ENCODE measurements at places on chromosomes 7 and 10.
A peak's percentile ranks its signal among the peaks of the same experiment; 100 is the strongest.

DNA sequence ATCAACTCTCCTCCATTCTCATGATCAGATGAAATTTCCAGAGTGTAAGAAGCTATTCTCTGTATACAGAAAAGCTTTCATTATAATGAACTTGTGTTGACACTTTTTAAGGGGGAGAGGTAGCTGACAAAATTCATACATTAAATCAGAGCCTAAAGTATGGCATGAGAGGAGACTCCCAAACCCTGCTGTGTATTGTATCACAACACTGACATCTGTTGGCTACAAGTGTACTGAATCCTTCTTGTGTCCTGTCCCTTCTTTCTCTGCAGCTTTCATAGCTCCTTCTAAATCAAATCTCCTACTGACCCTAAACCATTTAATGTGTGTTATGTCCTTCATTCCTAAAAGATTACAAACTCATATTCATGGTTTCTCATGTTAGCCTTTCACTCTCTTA lies 70.9 kb downstream of the GCC1 start:
- DNase-seq = peak; percentile 59

DNA sequence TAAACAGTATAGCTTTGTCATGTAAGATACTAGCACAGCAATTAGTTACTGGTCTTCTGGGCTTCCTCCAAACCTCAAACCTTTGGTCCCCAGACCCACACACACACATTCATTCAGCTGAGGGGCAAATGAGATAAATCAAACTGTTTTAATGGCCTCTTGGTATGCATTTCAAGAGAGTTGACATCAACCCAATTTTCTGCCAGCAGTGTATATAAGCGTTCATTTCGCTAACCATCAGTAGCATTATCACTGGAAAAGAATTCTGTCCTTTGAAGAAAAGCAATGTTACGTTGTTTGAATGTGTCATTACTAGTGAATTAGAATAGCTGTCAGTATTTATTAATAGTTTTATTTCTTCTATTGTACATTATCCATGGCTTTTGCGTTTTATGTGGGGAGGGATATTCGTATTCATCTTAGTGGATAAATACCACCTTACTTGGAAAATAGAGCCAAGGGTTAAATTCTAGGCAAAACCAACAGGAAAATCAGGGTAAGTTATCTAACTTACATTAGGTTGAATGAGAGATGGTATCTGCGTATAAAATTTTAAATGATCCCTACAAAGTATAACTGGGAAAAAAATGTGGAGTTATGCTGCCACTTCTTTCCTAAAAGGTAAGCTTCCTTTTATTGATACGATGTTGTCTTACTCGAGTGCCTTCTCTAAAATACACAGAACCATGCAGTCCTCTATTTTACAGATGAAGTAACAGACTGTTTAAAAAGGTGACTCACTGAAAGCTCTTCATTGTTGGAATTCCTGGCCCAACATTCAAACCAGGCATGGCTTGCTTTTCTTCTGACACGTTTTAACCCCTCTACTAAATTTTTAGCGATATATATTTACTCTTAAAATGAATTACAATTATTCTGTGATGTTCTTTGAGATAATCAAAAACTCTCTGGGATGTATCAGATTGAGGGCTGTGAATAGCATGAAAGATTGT lies 2.0 kb upstream of the ZMYND11 start:
- peak; percentile 90 for DNase-seq

- no peak for DNase-seq
These were observed 82.2 kb downstream of the MDFIC start for GRCh38 chr7:115004121-115004520.

GRCh38 chr7:2487586-2488271 lies 11.5 kb upstream of the GRIFIN start:
- peak; percentile 24 for DNase-seq

DNA sequence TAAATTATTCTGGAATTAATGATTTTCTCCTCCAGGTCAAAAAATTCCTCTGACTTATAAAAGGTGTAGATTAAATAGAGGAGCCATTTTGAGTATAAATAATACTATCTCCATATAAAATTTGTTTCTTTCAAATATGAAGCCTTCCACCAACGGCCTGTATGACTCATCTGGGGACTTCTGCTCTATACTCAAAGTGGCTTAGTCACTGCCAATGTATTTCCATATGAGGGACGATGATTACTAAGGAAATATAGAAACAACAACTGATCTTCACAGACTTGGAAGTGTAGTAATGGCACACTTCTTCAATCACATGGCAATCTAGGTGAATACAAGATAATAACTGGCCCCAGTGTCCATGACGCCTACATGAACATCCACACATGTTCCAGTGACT lies 335.6 kb upstream of the HGF start:
- DNase-seq = peak; percentile 79

DNA sequence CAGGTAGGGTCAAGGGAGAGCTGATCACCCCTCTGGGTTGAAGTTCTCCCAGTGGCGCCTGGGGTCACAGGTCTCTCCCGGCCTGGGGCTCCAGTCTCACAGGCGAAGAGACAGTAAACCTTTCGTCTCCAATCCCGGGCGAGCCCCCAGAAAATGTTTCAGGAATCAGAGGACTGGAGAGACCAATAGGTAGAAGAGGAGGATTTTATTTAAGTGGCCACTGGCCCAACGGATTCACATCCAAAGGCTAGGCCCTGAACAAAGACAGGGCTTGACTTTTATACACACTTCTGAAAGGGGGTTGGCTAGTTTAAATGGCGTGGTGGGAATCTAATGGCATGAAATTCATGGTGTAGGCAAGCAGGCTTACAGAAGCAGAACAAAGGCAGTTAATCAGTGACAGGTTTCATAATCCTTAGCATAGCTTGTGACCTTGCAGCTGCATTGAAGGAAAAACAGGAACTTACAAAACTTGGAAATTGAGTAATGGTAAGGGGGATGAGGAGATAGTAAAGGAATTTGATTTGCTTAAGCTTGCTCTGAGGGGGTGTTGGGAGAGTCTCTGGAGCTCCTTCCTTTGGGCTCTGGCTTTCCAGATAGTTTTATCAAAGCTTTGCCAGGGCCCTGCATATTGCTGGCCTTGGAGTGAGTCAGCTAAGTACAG lies 105.5 kb downstream of the TRIM24 start:
- DNase-seq = peak; percentile 67

DNA sequence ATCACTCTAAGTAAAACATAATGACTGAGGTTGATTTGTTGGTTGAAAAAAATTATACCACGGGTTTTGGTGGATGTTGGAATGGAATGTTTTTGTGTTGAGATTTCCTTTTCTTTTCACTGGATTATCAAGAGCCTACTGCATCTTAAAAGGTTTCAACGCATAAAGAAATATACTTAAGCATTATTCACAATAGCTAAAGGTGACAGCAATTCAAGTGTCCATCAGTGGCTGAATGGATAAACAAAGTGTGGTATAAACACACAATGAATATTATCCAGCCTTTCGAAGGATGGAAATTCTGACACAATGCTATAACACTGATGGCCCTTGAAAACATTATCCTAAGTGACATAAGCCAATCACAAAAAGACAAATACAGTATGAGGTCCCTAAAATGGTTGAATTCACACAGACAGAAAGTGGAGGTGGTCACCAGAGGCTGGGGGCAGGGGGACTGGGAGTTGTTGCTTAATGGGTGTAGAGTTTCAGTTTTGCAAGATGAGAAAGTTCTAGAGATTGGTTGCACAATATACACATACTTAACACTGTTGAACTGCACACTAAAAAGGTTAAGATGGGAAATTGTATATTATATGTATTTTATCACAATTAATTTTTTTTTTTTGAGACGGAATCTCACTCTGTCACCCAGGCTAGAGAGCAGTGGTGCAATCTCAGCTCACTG lies 122.3 kb downstream of the NRP1 start:
- no peak for DNase-seq

DNA sequence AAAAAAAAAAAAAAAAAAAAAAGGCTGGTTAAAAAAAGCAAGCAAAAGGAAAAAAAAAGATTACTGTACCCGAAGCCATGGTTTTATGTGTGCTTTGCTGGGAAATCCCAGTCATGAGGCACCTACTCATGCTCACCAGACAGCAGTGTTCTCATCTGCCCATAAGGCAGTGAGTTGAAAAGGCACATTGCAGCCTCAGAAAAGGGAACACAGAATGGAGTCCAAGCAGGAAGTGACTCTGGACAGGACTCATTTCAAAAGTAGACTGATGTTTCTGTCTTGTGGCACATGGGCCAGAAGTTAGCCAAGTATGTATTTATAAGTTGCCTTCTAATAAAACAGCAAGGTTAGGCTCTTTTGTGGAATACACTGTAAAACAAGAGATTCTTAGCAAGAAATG lies 40.2 kb downstream of the PDSS1 start:
- DNase-seq = peak; percentile 36

GRCh38 chr7:18405726-18406125 lies 89.8 kb upstream of the HDAC9 start:
- DNase-seq = no peak

DNA sequence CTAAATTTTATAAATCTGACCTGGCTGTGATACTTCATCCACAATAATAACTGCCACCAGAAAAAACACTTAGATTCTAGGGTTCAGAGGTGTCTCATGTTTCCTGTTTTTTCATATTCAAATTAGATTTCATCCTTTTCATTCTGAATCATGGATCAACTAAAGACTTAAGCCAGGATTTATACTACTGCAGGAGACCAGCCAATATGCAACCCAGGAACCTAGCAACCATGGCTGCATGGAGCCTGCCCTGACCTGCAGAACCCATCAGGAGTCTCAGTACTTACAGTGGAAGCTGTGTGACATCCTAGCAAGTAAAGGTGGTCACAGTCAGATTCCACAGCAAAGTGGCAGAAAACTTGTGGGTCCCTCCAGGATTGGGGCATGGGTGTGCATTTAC lies 40.5 kb upstream of the RNF148 start:
- DNase-seq = no peak

GRCh38 chr10:97024168-97025073 lies 161.3 kb downstream of the SLIT1 start:
- DNase-seq = peak; percentile 89

- peak; percentile 24 for DNase-seq
These were observed 115.4 kb downstream of the ARID5B start for GRCh38 chr10:62016623-62017490.

DNA sequence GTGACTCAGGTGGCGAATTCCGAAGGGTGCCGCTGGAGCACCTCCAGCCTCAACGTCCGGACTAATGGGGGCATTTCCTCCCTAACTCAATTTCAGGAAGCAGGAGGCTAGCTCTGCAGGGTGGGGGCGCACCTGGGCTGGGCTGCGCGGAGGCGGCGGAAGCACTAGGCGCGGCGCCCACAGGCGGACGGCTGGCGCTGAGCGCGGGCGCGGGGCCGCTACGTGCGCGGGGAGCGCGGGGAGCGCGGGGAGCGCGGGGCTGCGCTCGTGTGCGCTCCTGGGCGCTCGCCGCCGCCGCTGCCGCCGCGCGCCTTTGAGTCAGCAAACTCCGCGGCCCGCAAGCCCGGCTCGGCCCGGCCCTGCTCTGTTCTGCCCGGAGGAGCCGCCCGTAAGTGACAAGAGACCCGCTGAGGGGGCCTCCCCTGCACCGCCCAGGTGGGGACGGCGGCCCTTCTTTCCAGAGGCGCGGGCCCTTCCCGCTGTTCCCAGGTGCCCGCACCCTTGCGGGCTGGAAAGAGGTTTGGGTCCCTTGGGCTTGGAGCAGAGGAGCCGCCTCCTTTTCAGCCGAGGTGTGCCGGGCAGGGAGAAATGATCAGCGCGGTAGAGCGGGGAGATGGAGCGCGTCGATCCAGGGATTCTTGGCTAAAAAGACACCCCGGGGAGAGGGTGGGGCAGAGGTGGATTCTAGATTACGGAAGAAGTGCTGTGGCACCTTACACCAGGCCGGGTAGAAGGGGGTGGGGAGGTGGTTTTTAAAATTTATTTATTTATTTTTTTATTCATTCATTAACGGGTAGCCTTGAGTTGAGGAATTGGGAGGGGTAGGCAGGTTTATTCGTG lies at the start of gene SNX10:
SNX10 (plus strand) TSS at position 164 of the 840 bp plus-strand sequence. CDS start 54,581 bp downstream, outside the sequence.
- peak; percentile 45 for DNase-seq

GRCh38 chr10:89384474-89385340 lies 6.9 kb downstream of the IFIT1B start:
- no peak for DNase-seq

DNA sequence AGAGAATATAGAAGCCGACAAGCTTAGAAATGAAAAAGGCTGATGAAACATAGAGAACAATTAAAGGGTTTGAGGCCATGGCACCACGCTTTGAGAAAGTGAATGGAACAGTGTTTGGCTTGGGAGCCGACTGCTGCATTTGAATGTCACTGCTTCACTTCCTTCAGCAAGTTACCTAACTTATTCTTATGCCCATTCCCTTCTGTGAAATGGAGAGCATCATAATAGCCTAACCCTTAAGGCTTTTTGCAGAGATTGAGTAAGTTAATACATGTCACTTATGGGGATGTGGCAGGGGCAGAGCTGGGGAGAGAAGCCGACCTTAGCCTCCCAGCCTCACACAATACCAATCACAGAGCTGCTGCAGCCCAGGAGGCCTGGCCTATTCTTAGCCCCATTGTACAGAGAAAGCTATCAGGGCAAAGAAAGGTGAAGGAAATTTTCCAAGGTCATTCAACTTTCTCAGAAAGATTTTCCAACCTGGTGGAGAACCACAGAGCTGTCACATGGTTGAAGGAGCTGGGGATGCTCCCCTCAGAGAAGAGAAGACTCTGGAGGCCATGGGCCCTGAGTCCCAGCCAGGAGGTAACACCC lies 186.0 kb upstream of the GDF10 start:
- no peak for DNase-seq

DNA sequence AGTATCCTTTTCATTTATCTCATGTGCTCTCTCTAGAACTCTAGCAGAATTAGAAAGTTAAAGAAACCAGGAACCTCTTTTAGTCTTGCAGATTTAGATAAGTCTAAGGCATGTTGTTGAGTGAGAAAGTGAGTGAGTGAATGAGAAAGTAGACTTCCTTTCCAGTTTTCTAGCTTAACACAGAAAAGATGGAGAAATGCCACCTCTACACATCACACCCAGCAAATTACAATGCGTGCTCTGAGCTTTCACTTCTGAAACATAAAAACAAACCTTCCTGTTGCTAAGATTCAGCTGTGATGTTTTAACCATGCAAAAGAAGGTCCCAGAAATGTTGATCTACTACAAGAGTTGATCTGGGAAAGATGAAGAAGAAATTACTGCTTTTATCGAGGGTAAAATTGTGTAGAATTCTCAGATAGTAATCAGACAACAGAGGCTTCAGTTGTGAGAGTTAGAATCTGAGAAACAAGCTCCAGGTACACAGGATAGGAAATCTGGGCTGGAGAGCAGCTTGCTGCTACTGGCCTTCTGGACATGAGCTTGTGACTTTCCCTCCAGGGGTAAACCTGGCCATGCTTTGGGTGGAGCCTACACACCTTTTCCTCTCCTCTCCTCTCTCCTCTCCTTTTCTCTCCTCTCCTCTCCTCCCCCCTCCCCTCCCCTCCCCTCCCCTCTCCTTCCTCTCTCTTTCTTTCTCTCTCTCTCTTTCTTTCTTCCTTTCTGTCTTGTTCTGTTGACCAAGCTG lies 4.6 kb downstream of the CYP3A5 start:
- no peak for DNase-seq

GRCh38 chr10:11813855-11814567 lies 9.1 kb upstream of the PROSER2 start:
- no peak for DNase-seq

- no peak for DNase-seq
These were observed 52.7 kb downstream of the GDI2 start for GRCh38 chr10:5760515-5760914.

- DNase-seq = no peak
These were observed 98.7 kb downstream of the RALA start for GRCh38 chr7:39721919-39722597.
